Gastrocnemius medialis (tissue), 4 donors: ENCODE measurements at places on chromosomes 16 and 17. TPM values are rescaled to one million over a fixed set of nuclear protein-coding genes. Genes with fewer than 3 reads are reported as not detected.

DNA sequence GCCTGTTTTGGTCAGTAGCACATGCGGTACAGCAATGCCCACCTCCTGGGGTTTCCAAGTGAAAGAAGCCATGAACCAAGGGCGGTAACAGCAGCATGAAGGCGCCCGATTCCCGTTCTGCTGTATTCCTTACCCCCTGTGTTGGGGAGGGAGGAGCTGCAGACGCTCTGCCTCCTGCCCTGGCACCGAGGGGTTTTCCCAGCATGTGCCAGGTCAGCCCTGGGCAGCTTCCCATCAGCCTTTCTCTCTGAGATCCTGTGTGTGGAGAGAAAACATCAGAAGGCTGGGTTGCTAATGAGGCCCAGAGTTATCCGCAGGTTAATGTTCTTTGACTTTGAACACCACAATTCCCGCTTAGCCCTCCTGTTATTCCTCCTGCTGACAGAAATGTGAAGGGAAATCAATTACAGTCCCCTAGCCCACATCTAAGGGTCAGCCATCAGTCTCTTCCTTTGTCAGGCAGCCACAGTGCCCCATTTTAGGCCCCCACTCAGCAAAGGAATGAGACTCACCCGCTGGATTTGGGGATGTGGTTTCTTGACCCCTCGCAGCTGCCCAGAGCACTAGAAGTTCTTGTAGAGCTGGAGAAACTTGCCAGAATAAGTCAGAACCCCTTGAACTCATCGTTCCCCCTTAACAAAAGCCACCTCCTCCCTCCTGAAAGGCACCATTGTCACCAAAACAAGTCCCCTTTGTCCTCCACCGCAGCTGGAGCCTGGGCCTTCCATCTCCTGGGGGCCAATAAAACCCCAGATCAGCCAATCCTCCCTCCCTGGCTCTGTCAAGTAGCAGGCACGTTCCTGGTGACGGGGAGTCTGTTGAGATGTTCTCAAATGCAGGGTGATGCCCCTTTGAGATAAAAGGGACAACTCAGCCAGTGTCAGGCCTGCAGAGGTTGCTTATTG, 168.5 kb downstream of the KATNIP start:
- no peak overlapping the region for H3K4me3 ChIP-seq
- H3K36me3 ChIP-seq, result no peaks in the 10 kb centered on the region
- no peaks in the 10 kb centered on the region for H3K27me3 ChIP-seq
- H3K4me1 ChIP-seq, result no peaks in the 10 kb centered on the region

GRCh38 chr17:31309556-31309955, 4.3 kb downstream of the EVI2B start:
- H3K27me3 ChIP-seq, result no peaks in the 10 kb centered on the region
- no peaks in the 10 kb centered on the region for H3K4me1 ChIP-seq
- DNase-seq, result no peak
- no peak overlapping the region for H3K27ac ChIP-seq
- no peak overlapping the region for H3K4me3 ChIP-seq
- H3K36me3 ChIP-seq, result no peaks in the 10 kb centered on the region

- no peak for DNase-seq
- no peaks in the 10 kb centered on the region for H3K27me3 ChIP-seq
- H3K27ac ChIP-seq, result no peak overlapping the region
- no peak overlapping the region for H3K4me3 ChIP-seq
- H3K4me1 ChIP-seq, result no peaks in the 10 kb centered on the region
Measured at GRCh38 chr17:60802377-60802776, 124.7 kb downstream of the BCAS3 start.

FKBP10 gene
- 7.0 TPM for total RNA-seq

GRCh38 chr16:60729051-60729450, 1307.2 kb downstream of the CDH8 start:
- no peak for DNase-seq
- H3K36me3 ChIP-seq, result no peaks in the 10 kb centered on the region
- no peak overlapping the region for H3K27ac ChIP-seq
- no peak overlapping the region for H3K4me3 ChIP-seq

DNA sequence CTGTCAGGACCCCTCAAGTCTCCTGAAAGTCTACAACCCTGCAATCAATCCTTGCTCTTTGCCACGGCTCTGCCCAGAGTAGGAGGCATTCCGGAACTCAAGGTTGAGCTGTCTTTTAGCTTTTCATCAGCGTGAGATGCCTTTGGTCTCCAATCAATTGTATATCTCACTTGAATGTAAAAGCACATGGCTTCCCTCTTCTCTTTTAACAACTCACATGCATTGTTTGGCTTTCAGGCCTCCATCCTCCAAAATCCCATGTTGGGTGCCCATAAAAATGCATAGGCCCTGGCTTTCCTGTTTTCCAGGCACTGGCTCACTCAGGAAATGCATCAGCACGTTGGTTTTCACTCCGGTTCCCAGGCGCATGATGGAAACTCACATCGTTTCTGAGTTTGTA, 64.0 kb upstream of the FOXF1 start:
- H3K4me3 ChIP-seq, result no peak overlapping the region
- H3K4me1 ChIP-seq, result no peaks in the 10 kb centered on the region
- no peak for DNase-seq

DNA sequence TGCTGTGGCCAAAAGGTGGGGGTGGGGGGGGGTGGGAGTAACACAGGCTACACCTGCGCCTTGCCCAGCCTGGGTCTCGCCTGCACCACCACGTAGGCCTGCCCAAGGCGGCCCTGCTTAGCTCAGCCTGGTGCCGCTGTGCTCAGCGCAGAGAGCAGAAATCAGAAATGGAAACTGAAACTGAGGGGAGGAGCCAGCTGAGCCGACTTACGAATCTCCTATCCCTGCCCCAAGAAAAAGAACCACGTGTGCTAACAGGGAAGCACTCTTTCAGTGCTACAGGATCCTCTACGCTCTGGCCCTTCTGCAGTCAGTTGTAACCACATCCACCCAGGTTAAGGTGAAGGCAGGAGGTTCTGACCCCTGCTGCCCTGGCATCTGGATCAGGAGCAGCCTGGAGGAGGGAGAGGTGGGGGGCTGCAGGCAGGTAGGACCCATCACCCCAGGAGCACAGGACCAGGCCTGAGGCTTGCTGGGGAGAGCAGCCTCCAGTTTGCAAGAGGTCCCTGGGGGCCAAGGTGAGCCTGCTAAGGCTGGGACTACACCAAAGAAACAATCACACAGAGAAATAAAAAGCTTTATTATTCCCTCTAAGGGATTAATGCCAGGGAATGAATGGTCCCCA, at the start of gene DHX58:
DHX58 (minus strand) TSS at position 163 of the 625 bp plus-strand sequence. CDS start 822 bp downstream, outside the sequence.
- no peaks in the 10 kb centered on the region for H3K36me3 ChIP-seq
- H3K27ac ChIP-seq, result peak within 1 kb of the TSS; percentile 85
- no peaks in the 10 kb centered on the region for H3K27me3 ChIP-seq
- DNase-seq, result peak; percentile 70

DNA sequence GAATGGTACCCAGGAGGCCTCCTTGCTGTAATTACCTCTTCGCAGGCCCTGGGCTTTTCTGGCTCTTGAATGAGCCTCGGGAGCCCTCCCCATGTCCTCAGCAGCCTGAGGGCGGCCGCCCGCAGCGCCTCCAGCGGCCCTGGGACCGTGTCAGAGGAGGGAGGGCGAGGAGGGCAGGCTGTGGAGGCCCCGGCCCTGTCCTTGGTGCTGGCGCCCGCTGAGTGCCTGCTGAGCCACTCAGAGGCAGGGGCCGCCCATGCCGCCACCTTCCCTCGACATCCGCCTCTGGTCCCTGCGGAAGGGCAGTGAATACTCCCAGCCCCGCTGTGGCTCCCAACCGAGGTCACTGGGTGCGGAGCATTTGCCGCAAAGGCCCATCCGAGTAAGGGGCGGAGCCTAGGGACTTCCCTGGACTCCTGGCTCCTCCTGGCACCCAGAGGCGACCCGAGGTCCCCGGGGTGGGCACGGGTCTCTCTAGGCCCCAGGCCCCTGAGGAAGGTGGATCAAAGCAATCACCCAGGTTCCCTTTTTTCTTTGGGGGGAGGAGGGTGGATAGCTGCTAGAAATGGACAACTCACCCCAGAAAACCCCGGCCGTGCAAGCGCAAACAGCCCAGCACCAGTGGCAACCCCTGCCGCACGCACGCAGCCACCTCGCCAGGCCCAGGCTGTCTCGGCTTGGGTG, 2.8 kb downstream of the RBFOX3 start:
- peaks cover 86% of the 10 kb centered on the region for H3K27me3 ChIP-seq
- no peak overlapping the region for H3K4me3 ChIP-seq
- DNase-seq, result no peak
- no peaks in the 10 kb centered on the region for H3K4me1 ChIP-seq
- H3K36me3 ChIP-seq, result no peaks in the 10 kb centered on the region
- no peak overlapping the region for H3K27ac ChIP-seq

- H3K27me3 ChIP-seq, result no peaks in the 10 kb centered on the region
- no peaks in the 10 kb centered on the region for H3K36me3 ChIP-seq
- no peaks in the 10 kb centered on the region for H3K4me1 ChIP-seq
- no peak for DNase-seq
- no peak overlapping the region for H3K4me3 ChIP-seq
Measured at GRCh38 chr16:6993544-6993943, 339.1 kb upstream of the RBFOX1 start.

- no peaks in the 10 kb centered on the region for H3K27me3 ChIP-seq
- H3K27ac ChIP-seq, result peak overlapping the region; percentile 82
- DNase-seq, result peak; percentile 56
- peaks cover 93% of the 10 kb centered on the region for H3K4me1 ChIP-seq
- peak overlapping the region; percentile 29 for H3K4me3 ChIP-seq
Measured at GRCh38 chr16:86664522-86665318, 86.4 kb downstream of the FOXL1 start.

DNA sequence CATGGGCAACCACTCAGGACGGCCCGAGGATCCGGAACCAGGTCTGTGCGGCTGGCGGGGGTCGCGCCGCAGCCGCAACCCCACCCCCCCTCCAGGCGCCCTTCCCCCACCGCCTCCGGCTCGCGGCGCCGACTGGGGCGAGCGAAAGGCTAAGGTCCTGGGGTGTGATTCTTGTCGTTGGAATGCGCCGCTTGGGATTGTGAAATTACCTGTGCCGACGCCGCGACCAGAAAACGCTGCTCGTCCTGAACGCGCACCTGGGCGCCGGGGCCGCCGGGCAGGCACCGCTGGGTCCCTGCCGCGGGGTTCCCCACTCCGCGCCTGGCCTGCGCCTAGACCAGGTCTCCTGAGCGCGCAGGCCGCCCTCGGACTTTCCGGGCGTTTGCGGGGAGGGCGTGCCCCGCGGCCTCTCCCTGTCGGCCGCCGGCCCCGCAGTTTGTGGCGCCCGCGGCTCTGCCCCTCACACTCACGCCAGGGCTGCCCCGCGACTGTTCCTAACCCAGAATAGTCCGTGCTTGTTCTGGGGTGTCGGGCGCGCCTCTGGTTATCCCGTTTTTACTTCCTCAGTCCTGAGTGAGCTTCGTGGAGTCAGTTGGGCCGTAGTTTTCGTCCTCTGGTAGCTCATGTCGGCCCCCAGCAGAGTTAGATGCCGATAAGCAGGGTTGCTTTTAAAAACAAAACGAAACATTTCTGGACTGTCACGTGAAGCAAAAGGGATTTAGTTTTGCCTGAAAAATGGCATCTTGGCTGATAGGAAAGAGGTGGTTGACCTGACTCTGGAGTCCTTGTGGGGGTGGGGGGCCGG, 147.2 kb downstream of the SPECC1 start:
- no peak overlapping the region for H3K27ac ChIP-seq
- H3K4me3 ChIP-seq, result peak overlapping the region; percentile 67
- peaks cover 20% of the 10 kb centered on the region for H3K27me3 ChIP-seq
- DNase-seq, result no peak
- no peaks in the 10 kb centered on the region for H3K36me3 ChIP-seq

- H3K4me1 ChIP-seq, result no peaks in the 10 kb centered on the region
- H3K36me3 ChIP-seq, result no peaks in the 10 kb centered on the region
- H3K4me3 ChIP-seq, result no peak overlapping the region
- H3K27me3 ChIP-seq, result no peaks in the 10 kb centered on the region
- no peak overlapping the region for H3K27ac ChIP-seq
Measured at GRCh38 chr16:4169415-4169814, 53.2 kb upstream of the ADCY9 start.

- peaks cover 20% of the 10 kb centered on the region for H3K4me1 ChIP-seq
- no peak overlapping the region for H3K27ac ChIP-seq
- no peak for DNase-seq
- H3K27me3 ChIP-seq, result no peaks in the 10 kb centered on the region
- no peaks in the 10 kb centered on the region for H3K36me3 ChIP-seq
Measured at GRCh38 chr17:80102664-80103448, 1.5 kb downstream of the GAA start.

DNA sequence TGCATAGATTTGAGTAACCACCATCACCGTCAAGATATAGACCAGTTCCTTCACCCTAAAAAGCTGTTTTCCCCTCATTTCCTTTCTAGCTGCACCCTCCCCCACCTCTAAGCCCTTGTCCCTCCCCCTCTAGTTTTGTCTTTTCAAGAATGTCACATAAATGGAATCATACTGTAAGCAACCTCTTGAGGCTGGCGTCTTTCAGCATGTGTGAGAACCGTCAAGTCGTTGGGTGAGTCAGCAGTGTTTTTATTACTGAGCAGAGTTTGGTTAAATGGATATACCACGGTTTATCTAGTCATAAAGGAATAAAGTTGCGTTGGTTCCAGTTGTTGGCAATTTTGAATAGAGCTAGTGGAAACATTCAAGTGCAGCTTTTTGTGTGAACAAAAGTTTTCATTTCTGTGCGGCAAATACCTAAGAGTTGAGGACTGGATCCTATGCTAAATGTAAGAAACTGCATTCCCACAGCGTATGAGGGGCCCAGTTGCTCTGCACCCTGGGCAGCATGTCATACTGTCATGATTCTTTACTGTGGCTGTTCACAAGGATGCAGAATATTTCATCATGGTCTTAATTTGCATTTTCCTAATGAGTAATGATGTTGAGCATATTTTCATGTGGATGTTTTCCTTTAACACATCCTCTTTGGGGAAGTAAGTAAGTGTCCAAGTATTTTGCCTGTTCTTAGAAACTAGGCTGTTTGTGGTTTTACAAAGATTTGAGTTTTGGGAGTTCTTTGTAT, 264.3 kb downstream of the CPPED1 start:
- no peak overlapping the region for H3K27ac ChIP-seq
- no peaks in the 10 kb centered on the region for H3K4me1 ChIP-seq
- no peak overlapping the region for H3K4me3 ChIP-seq

GRCh38 chr16:17866996-17867395, 396.2 kb upstream of the XYLT1 start:
- no peak overlapping the region for H3K27ac ChIP-seq
- no peak for DNase-seq
- no peaks in the 10 kb centered on the region for H3K4me1 ChIP-seq
- no peak overlapping the region for H3K4me3 ChIP-seq
- H3K36me3 ChIP-seq, result no peaks in the 10 kb centered on the region

FOXF1 gene
- not detected for total RNA-seq

GRCh38 chr17:82097919-82098168, 192 bp downstream of the FASN start:
- H3K27me3 ChIP-seq, result no peaks in the 10 kb centered on the region
- H3K27ac ChIP-seq, result peak overlapping the region; percentile 81
- H3K36me3 ChIP-seq, result no peaks in the 10 kb centered on the region

JUP gene
- total RNA-seq, result 135 TPM
